H1 (cell line): ENCODE measurements at places on chromosomes 5 and 9. TPM values are rescaled to one million over a fixed set of nuclear protein-coding genes. Genes with fewer than 3 reads are reported as not detected.

DNA sequence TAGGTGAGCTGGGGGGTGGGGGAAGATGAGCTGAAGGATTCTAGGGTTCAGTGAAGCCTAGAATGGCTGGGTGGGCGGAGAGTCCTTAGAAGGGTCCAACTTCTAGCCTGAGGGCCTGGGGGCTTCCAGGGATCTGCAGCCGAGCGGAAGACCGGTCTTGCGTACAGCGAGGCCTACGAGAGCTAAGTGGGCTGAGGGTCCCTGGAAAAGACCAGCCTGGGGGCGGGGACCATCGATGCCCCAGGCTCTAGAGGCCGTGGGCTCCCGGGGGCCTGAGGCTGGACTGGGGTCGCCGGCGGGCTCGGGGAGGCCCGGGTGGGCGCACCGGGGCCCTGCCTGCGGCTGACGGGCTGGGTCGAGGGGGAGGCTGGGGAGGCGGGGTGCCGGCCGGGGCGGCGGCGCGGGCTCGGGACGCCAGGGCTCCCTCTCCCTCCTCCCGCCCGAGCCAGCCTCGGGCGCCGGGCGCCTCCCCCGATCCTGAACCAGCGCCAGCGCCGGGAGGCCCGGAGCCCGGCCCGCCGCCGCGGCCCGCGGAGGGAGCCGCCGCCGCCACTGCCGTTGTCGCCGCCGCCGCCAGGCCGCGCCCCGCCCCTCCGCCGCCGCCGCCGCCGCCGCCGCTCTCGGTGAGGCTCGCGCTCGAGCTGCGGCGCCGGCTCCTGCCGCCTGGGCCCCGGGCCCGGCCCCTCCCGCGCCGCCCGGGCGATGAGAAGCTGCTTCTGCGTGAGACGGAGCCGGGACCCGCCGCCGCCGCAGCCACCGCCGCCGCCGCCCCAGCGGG is at the start of gene MVB12B:
TSS of gene MVB12B (plus strand) at position 602 of the 778 bp plus-strand sequence. CDS start at position 703, 101 bp downstream.
- peaks cover 10% of the 10 kb centered on the region for H3K4me1 ChIP-seq
- DNase-seq = no peak
- H3K27me3 ChIP-seq = peaks cover 7% of the 10 kb centered on the region
- H3K27ac ChIP-seq = no peak within 1 kb of the TSS
- no peaks in the 10 kb centered on the region for H3K36me3 ChIP-seq

DNA sequence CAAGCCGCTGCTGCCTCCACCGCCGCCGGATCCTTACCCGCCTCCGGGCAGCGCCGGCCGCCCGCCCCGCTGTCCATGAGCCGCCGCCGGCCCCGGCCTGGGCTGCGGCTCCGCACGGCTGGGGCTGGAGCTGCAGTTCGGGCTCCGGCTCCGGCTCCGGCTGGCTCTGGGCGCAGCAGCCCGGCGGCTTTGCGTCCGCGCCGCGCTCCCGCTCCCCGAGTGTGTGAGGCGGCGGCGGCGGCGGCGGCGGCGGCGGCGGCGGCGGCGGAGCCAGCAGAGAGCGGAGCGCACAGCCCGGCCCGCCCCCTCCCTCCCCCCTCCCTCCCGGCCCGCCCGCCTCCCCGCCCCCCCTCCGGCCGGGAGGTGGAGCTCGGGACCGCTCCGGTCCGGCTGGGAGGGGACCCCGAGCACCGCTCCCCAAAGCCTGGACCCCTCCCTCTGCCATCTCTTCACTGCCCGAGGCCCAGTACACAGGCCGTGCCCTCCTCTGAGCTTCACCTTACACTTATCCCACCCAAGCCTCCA is at the start of gene PCDH1:
TSS of gene PCDH1 (minus strand) at position 225 of the 525 bp plus-strand sequence. CDS start at position 77, 148 bp downstream.
- H3K27ac ChIP-seq = peak within 1 kb of the TSS; percentile 90
- peak within 1 kb of the TSS; percentile 94 for H3K4me3 ChIP-seq
- peaks cover 46% of the 10 kb centered on the region for H3K4me1 ChIP-seq
- 0 out of 2 replicates have a peak, but pooled peaks cover 4% of the 10 kb centered on the region for H3K27me3 ChIP-seq

OR1J2 gene
- total RNA-seq = not detected in 2 replicates

DNA sequence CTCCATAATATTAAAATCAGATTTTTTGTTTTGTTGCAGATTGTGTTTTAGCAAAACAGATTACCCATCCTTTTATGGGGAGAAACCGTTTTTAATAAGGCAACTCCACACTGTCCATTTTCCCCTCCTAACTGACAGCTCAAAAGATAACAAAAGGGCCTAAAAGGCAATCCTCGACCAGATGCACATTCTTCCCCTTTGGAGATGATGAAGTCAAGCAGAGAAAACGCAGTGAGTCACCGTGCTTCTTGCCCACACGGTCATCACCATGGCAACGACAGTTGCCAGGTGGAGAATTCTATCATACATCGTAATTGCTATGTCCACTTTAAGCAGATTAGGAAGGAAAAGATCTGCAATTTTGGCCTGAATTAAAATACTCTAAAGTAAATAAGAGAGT is 96.4 kb downstream of the DIRAS2 start:
- no peak overlapping the region for H3K4me3 ChIP-seq
- no peaks in the 10 kb centered on the region for H3K36me3 ChIP-seq
- no peak overlapping the region for H3K27ac ChIP-seq
- no peak for DNase-seq

DNA sequence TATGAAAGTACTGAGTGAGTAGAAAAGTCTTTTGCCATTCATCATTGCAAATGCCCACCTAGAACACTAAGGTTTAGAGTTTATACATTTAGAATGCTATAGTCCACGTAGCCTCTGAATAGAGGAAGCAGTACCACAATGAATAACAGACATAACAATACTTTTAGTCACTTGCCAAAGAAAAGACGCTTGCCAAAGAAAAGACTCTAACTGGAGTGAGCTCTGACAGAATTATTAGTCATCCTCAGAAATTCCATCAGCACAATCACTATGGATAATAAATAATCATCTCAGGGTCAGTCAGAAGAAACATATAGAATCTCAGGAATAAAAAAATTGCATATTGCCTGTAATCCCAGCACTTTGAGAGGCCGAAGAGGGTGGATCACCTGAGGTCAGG is 168.5 kb upstream of the TARS1 start:
- H3K36me3 ChIP-seq = no peaks in the 10 kb centered on the region
- no peaks in the 10 kb centered on the region for H3K4me1 ChIP-seq
- no peak overlapping the region for H3K27ac ChIP-seq
- H3K4me3 ChIP-seq = no peak overlapping the region
- no peaks in the 10 kb centered on the region for H3K27me3 ChIP-seq

SELENOP gene
- total RNA-seq = 17.0 and 19.4 TPM in 2 replicates

DNA sequence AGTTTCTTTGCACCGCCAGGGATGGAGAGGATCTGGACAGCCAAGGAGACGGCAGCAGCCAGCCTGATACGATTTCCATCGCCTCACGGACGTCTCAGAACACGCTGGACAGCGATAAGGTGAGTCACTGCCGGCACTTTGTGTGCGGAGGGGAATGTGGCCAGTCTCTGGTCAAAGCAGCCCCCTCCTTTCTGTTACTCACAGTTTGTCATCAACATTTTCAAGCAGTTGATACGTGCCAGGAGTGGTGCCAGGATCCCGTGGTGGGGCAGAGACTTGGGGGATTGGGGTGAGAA is 175.1 kb upstream of the OTULINL start:
- H3K27me3 ChIP-seq = no peaks in the 10 kb centered on the region
- no peak overlapping the region for H3K27ac ChIP-seq
- no peak overlapping the region for H3K4me3 ChIP-seq
- no peak for DNase-seq

- no peaks in the 10 kb centered on the region for H3K27me3 ChIP-seq
- H3K27ac ChIP-seq = no peak overlapping the region
- H3K4me1 ChIP-seq = peaks cover 12% of the 10 kb centered on the region
These were observed 32.6 kb upstream of the PRRC2B start for GRCh38 chr9:131361202-131361833.

DNA sequence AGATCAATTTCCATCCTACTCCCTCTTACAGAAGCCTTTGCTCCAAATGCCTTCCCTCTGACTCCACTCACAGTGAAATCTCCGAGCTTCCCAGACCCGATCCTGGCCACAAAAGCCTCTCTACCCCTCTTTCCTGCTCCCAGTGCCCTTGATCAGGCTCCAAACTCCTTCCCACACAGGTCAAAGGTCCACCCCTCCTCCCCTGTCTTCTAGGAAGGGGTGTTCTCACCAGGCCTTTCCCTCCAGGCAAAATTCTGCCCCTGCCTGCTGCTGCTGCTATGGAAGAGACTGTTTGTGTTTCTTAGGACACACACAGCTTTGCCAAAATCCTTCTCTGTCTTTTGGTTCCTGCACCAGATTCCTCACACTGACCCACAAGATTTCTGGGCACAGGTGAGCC is 85.8 kb upstream of the ALDH1A1 start:
- no peaks in the 10 kb centered on the region for H3K27me3 ChIP-seq
- no peak for DNase-seq
- no peak overlapping the region for H3K4me3 ChIP-seq
- no peaks in the 10 kb centered on the region for H3K36me3 ChIP-seq
- no peak overlapping the region for H3K27ac ChIP-seq
- 0 out of 2 replicates have a peak, but pooled peaks cover 2% of the 10 kb centered on the region for H3K4me1 ChIP-seq

- no peak for DNase-seq
- H3K27ac ChIP-seq = no peak overlapping the region
- H3K4me1 ChIP-seq = peaks cover 9% of the 10 kb centered on the region
- H3K27me3 ChIP-seq = no peaks in the 10 kb centered on the region
- no peak overlapping the region for H3K4me3 ChIP-seq
These were observed 43.3 kb upstream of the TJP2 start for GRCh38 chr9:69130456-69131441.

CCL27 gene
- total RNA-seq = not detected in 2 replicates

DMRT3 gene
- total RNA-seq = not detected in 2 replicates

DNA sequence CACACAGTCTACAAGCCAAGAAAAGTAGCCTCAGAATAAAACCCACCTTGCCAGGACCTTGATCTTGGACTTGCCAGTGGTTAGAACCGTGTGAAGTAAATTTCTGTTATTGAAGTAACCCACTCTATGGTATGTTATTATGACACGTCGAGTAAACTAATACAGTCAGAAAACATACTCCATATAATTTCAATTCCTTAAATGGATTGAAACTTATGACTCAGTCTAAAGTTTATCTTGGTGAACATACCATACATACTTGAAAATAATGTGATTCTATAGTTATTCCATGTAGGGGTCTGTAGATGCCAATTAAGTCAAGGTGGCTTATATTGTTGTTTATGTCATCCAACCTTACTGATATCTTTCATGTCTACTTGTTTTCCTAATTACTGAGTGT is 950.7 kb downstream of the TLE4 start:
- no peaks in the 10 kb centered on the region for H3K36me3 ChIP-seq
- H3K4me1 ChIP-seq = no peaks in the 10 kb centered on the region
- H3K27ac ChIP-seq = no peak overlapping the region
- H3K4me3 ChIP-seq = no peak overlapping the region

C5orf52 gene
- total RNA-seq = not detected in 2 replicates

CTNND2 gene
- total RNA-seq = 13.8 and 14.2 TPM in 2 replicates

GRCh38 chr5:142770650-142771609 is 753 bp downstream of the ARHGAP26 start:
- peaks cover 8% of the 10 kb centered on the region for H3K4me1 ChIP-seq
- peaks cover 8% of the 10 kb centered on the region for H3K27me3 ChIP-seq
- no peak for DNase-seq

PCDHGA11 gene
- total RNA-seq = 8.2 and 8.3 TPM in 2 replicates

DNA sequence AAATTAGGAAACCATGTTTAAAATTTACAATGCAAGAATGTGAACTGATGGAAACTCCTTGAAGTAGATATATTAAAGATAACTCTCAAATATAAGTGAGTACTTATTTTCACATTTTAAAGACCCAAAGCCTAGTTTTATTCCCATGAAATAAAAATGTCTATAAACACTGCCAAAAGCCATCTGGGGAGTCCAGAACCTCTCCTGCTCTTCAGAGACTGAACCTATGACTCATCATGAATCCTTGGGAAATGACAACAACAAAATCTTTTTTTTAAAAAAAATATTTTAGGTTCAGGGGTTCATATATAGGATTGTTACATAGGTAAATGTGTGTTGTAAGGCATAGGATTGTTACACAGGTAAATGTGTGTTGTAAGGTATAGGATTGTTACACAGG is 33.8 kb upstream of the FYB1 start:
- H3K4me3 ChIP-seq = no peak overlapping the region
- no peaks in the 10 kb centered on the region for H3K27me3 ChIP-seq
- no peak overlapping the region for H3K27ac ChIP-seq
- H3K36me3 ChIP-seq = no peaks in the 10 kb centered on the region
- DNase-seq = no peak

GRCh38 chr9:120066315-120066714 is 513.7 kb downstream of the CDK5RAP2 start:
- no peak overlapping the region for H3K4me3 ChIP-seq
- no peak for DNase-seq
- no peaks in the 10 kb centered on the region for H3K27me3 ChIP-seq
- H3K36me3 ChIP-seq = no peaks in the 10 kb centered on the region
- no peak overlapping the region for H3K27ac ChIP-seq
- no peaks in the 10 kb centered on the region for H3K4me1 ChIP-seq

DNA sequence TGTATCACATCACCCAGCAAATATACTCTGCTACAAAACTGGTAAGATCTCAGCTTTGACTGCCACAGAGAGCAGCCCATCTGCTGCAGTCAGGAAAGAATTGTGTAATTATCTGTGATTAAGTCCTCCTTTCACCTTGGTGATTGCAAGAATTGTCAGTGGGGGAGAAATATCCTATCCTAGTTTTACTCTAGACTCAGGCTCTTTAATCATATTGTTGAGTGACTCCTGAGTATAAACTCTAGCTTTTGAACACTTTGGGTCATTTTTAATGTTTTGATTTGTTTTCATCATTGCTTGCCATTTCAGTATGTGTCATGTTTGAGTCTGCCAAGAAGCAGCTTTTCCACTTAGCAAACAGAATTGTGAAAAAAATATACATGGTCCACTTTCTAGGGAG is 32.1 kb downstream of the VCAN start:
- H3K27me3 ChIP-seq = no peaks in the 10 kb centered on the region
- H3K27ac ChIP-seq = no peak overlapping the region
- no peak for DNase-seq
- H3K4me1 ChIP-seq = no peaks in the 10 kb centered on the region
- H3K36me3 ChIP-seq = peaks cover 68% of the 10 kb centered on the region
- H3K4me3 ChIP-seq = no peak overlapping the region

DNA sequence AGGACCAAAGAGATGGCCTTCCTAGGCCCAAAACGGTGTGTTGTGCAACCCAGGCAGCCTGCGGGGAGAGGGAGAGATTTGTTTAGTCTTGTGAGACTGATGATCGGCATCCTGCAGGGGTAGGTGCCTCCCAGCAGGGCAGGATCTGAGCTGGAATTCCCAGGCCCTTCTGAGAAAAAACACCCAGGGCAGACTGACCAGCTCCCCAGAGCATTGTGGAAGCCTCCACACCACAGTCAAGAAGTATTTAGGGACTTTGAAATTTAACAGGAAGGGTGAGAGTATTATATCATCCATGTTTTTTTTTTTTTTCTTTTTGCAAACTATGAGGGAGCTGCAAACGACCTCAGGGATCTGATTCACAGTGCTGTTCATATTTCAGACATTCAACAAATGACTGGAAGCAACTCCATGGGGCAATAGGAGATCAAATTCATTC is 104.5 kb upstream of the LHFPL2 start:
- H3K4me1 ChIP-seq = no peaks in the 10 kb centered on the region
- no peak overlapping the region for H3K4me3 ChIP-seq
- no peaks in the 10 kb centered on the region for H3K27me3 ChIP-seq
- no peaks in the 10 kb centered on the region for H3K36me3 ChIP-seq
- DNase-seq = no peak

FOXD4L6 gene
- 0.13 TPM in 1 of 2 replicates, not detected in the other for total RNA-seq
